T-helper 22 cell (primary cell): ENCODE measurements at places on chromosomes 3 and 15.
A peak's percentile ranks its signal among the peaks of the same experiment; 100 is the strongest.

GRCh38 chr3:77795013-77795412, 755.1 kb downstream of the ROBO2 start:
- no peak for DNase-seq

DNA sequence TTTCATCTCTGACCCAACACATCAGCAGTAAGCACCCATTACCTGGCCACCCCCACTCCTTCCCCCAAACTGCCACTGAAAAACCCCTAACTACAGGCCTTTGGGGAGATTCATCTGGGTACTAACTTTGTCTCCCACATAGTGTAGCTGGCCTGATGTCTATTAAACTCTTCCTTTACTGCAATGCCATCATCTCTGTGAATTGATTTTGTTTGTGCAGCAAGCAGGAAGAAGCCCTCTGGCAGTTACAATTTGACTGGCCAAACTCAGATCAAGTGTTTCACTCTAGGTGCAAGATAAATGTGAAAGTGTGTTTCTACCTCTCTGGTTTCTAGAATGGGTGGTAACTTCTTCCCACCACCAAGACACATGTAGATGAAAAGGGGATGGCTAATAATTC, 26.7 kb upstream of the OR5K4 start:
- no peak for DNase-seq

GRCh38 chr3:12585970-12586369, 29.1 kb downstream of the MKRN2 start:
- DNase-seq = no peak

- DNase-seq = no peak
Measured at GRCh38 chr3:99639579-99639978, 1.2 kb downstream of the COL8A1 start.

GRCh38 chr15:64136347-64136746, 15.2 kb upstream of the SNX22 start:
- DNase-seq = no peak

GRCh38 chr15:71366926-71367325, 251.7 kb downstream of the THSD4 start:
- DNase-seq = no peak

DNA sequence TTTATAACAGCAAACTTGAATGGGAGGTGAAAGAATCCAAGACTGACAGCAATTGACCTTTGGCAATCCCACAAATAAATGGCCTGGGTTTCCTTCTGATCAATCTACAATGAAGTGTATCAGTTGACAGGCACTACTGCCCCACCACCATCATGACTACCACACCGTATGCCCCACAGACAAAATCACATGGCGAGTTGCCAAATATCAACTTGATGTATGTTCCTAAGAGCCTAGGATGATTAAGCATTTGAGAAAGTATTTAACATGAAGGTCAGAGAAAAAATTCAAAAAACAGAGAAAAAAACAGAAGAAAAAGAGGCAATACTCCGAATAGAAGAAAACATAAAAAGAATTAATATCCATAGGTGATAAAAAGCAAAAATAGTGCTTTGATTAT, 215.9 kb upstream of the STAC start:
- no peak for DNase-seq

GRCh38 chr3:78249294-78249693, 1209.4 kb downstream of the ROBO2 start:
- DNase-seq = no peak

DNA sequence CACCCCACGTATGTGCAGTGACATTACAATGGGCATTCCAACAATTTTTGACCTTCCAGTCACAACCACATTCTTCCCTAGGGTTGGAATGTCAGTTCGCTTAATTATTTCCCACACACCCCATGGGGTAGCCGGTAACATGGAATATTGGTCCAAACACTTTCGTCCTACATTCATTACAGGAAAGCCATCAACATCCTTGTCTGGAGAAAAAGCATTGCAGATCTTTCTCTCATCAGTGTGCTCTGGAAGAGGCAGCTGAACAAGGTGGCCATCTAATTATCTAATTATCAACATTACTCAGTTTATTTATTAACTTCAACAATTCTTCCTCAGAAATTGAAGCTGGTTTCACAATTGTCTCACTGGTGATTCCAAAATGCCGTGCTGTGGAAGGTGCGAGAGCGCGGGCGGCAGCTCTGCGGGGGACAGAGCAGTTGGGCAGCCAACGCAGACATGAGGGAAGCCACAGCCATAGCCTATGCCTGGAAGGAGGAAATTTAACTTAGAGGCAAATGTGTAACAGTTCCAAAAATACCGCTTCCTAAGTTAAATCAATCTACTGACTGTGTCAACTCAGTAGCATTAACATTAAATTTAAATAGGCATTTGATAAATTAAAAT, 1158.9 kb upstream of the EPHA6 start:
- DNase-seq = no peak

DNA sequence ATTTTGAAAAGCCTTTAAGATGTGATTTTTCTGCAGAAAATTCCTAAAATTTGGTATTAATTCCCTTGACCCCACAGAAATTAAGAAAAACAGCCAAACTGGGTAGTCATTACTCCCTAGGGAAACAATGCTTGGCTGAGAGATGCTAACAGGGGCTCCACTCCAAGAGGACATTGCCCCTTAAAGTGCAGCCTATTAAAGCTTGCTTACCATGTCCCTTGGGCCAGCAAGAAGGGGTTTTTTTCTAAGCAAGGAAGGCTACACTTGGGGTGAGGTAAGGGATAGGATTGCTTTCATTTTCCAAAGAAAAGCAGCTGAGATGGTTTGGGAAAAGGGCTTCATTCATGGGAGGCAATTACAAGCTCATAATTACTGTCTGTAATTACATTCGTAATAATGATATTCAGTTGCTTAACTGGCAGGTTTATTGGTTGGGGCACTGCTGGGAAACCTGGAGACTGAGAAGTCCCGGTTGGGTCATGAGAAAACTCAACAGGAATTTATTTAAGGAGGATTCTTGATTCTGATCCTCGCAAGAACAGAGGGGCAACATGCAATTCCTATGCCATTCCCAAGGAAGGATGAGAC, 247.5 kb downstream of the NR1D2 start:
- no peak for DNase-seq

GRCh38 chr3:142618917-142619461, 22.8 kb downstream of the PLS1 start:
- no peak for DNase-seq

- DNase-seq = no peak
Measured at GRCh38 chr3:51522273-51522962, 16.1 kb upstream of the RAD54L2 start.

GRCh38 chr15:99326235-99326634, 75.0 kb downstream of the LRRC28 start:
- no peak for DNase-seq

GRCh38 chr3:56932866-56933265, 127.6 kb upstream of the SPATA12 start:
- no peak for DNase-seq

GRCh38 chr15:68795298-68795848, 25.3 kb downstream of the ANP32A start:
- DNase-seq = peak; percentile 28

DNA sequence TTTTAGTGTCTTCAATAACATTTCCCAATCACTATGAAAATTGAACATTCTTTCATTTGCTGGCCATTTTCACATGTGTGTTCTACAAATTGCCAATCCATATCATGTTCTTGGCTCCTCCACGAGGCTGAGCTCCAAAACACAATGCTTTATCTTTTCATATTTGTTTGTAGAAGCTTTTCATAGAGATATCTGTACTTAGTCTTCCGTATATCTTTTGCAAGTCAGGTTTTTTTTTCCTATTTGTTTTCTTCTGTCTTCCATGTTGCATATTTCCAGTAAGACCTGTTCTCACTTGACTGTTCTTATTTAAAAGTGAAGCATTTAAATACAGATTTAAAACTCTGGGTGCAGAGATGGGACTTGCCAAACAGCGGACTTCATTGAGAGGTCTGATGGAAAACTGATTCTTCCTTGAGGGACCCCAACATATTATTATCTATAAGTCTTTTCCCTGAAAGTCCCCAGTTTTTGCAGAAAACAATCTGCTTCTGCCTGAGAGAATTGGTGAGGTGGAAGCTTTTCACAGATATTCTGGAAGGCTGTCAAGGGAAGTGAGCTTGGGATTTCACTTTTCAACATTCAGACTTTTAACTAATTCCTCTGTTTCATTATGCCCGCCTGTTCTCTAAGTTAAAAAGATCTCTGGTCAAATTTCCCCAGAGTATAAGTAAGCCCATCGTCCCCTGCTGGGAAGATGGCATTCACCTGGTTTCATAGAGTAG, 77.8 kb upstream of the KCNMB2 start:
- no peak for DNase-seq

DNA sequence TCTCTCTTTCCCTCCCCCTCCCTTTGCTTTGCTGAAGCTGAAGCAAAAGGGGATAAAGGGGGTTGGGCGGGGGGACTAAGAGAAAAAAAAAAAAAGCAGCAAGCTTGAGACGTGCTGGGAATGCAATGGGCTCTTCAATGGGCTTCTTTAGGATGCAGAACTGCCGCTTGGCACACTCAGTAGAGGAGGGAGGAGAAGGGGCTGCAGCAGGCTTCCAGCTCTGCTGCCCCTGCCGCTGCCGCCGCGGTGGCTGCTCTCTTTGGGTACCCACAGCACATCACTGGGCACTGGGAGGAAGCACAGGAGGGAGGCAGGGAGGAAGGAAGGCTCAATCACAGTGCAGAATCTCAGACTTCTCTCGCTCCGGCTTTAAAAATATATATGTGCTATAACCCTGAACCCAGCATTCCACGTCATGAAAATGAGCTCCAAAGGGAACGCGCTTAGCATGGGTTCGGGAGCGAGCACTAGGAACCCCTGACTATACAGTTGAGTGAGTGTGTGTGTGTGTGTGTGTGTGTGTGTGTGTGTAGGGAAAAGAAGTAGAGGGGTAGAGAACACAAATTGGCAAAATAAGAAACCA, 3.5 kb downstream of the SLITRK3 start:
- no peak for DNase-seq

DNA sequence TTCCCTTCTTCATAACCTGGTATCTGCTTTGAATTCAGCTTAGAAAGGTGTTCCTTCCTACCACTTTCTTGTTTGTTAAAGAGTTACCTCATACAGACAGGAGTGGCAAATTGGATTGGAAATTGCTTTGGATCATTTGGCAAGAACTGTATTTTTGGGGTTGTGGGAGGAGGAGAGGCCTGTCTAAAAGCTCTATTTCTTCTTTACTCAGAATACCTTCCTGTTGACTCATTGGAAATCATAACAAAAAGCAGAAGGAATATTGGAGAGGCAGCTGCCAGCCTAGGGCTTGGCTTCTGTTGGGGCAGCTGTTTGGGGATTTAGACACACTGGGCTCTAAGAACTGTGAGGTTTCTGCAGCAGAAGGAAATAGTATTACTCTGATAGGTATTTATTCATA, 14.2 kb downstream of the IQGAP1 start:
- DNase-seq = no peak

- DNase-seq = no peak
Measured at GRCh38 chr3:195750797-195751520, 30.2 kb downstream of the MUC20 start.

DNA sequence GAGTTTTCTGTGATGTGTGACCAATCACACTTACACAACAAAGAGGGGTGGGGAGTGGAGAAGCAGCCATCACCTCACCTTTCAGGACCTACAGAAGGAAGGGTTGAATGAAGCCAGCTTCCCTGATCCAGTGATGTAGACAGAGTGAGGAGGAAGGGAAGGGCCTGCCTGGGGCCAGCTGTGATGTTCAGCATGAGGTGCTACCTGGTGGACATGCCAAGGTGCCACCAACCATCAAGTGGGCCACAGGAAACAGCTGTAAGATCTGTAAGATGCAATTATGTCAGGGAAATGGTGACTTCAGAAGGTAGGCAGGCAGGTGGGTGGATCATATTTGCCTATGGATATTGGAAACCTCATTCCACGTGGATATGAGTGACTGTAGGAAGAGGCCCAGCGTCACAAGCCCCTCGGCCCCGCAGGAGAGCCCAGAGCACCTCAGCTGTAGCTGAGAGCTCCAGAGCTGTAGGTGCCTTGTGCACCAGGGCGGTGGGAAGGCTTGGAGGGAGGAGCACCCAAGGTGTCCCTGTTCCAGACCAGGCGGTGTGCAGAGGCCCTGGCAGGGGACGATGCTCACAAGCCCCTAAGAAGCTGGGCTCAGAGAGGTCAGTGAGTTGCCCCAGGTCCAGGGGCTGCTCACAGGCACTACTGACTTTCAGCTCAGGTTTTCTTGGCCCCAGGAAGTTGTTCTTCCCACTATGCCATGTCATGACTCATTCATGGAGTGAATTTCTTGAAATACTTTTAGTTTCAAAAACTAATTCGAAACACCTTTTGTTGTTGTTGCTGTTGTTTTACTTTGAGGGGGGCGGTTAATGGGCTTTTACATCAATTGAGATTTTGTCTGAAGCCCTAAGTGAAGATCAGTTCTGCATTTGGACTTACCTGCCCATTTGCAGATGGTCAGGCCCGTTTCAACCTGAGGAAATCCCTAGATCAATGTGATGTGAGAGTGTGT, 94.2 kb upstream of the ALDH1A3 start:
- DNase-seq = no peak

DNA sequence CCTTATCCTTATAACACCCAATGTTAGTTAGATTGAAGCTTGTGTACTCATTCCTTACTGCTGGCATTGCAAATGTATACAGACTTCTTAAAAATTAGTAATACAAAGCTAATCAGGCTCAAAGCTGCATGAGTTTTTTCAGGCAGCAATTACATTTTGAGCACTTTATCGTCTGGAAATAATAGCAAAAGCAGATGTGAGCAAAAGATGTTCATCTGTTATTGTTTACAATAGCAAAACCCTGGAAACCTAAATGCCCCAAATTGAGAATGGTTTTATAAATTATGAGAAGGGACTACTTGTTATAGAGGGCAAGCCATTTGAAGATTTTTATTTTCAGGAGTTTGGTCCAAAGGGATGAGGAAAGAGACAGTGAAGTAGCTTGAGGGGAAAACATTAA, 126.4 kb downstream of the GADL1 start:
- no peak for DNase-seq

DNA sequence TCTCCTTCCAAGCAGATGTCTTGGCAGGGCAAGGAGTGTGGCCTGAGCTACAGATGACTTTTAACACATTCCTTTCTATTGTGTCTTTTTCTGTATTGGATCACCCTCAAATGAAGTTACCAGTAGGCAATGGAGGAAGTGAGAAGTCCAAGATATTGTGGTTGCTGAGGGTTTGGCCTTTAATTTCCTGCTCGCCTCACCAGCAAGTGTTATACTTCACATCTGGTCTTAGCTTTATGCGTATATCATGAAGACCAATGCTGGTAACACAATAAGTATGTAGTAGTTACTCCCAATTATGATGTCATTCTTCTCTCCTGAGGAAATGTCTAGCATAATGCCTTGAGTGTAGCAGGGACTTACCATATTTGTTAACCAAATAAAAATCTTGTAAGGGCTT, 179.9 kb downstream of the ZIC1 start:
- no peak for DNase-seq

- DNase-seq = no peak
Measured at GRCh38 chr3:147328711-147329110, 77.6 kb downstream of the ZIC4 start.

- DNase-seq = no peak
Measured at GRCh38 chr15:76939715-76940114, 8.2 kb downstream of the RCN2 start.

- no peak for DNase-seq
Measured at GRCh38 chr3:157999246-157999645, 107.0 kb downstream of the SHOX2 start.
